ENCODE measurements at places on chromosomes 6 and 20.

DNA sequence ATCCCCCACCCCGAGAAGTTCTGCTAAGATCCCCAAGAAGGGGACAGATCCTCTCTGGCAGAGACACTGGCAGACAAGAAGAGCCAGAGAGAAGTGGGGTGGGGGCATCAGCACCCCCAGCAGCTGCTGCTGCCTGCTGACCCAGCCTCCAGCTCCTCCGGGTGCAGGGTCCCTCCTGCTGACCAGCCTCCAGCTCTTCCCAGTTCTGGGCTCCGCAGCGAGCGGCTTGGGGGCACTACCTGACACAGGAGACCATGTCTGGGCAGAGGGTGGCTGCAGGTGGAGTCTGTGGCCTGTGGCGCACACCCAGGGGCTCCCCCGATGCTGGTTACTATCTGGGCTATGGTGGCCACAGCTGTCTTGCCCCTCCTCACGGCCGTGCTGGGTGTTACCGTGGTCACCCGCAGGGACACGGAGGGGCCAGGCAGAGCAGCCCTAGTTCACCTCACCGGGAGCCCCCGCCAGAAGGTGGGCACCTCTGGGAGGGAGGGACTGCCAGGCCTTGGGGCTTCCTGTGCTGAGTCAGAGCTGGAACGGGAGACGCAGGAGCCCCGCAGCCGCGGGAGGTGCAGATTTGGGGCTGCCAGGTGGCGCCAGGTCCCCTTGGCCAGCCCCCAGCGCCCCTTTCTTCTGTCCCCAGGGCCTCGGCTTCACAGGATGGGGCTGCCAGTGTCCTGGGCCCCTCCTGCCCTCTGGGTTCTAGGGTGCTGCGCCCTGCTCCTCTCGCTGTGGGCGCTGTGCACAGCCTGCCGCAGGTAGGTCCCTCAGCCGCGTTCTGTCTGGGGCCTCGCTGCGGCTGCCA, 630 bp downstream of the LIME1 start:
- DNase-seq, result peak; percentile 68

- DNase-seq, result no peak
These were observed 26.6 kb upstream of the PCMTD2 start for GRCh38 chr20:64228751-64229506.

DNA sequence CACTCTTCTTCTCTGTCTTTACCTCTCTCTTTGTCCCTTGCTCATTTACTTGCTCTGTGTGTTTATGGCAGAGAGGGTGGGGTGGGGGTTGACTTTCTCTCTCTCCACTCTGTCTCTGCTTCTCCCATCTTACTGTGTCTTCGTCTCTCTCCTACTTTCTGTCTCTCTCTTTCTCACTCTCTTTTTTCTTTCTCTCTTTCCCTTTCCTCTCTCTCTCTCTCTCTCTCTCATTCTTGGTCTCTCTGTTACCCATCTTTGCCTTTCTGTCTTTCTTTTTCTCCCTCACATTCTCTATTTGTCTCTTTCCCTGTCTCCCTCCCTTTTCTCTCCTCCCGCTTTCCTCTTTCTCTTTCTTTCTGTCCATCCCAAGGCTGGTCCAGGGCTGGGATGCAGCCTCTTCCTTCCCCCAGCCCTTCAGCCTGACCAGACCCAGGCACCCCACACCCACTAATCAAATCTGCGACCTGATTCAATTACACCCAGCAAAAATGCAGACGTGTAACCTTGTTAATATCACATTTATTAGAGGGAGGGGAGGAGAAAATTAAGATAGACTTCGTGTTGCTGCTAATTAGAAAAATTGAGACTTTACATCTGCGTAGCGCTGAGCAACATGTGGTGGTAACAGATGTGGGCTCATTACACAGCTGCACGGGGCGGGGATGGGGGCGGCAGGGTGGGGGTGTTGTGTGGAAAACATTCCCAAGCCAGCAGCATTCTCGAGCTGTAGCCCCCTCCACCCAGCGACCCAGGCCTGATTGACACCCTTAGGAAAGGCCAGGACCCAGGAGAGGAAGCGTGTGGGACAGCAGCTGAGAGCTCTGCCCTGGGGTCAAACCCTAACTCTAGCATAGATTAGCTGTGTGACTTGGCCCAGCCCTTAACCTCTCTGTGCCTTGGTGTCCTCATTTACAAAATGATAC, 124.9 kb upstream of the MAFB start:
- no peak for DNase-seq

DNA sequence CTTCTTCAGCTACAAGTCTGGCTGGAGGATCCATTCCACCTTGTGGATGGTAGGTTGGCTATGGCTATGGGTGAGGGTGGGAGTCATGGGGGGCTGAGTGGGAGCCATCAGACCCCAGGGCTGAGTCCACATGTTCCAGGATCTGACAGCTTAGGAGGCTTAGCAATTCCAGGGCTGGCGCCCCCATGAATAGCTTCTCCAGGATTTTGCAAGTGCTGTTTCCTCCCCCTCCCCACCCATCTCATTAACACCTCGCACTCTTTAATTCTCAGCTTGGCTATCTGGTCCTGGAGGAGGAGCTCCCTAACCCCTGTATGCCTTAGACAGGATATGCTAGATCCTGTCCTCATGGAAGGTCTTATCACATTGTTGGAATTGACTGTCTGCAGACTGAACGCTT, 39.0 kb upstream of the ANGPT4 start:
- no peak for DNase-seq

DNA sequence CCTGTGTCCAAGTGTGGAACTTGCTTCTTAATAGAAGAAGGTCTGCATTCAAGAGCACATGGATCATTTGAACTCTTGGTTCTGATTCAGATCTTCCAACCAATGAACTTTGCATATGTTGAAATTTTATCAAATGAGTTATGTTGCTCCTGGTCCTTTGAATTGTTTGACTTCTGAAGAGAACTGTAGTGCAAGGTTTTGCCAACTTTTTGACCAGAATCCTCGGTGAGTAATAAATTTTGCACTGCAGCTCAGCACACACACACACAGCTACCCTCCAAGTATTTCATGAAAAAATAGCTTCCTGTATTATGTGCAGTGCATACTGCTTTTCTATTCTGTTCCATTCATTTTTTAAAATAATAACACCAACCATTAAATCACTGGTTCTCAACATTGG, 67.5 kb downstream of the BFSP1 start:
- no peak for DNase-seq

- no peak for DNase-seq
These were observed 29.9 kb upstream of the FKBP1A start for GRCh38 chr20:1422753-1423152.

DNA sequence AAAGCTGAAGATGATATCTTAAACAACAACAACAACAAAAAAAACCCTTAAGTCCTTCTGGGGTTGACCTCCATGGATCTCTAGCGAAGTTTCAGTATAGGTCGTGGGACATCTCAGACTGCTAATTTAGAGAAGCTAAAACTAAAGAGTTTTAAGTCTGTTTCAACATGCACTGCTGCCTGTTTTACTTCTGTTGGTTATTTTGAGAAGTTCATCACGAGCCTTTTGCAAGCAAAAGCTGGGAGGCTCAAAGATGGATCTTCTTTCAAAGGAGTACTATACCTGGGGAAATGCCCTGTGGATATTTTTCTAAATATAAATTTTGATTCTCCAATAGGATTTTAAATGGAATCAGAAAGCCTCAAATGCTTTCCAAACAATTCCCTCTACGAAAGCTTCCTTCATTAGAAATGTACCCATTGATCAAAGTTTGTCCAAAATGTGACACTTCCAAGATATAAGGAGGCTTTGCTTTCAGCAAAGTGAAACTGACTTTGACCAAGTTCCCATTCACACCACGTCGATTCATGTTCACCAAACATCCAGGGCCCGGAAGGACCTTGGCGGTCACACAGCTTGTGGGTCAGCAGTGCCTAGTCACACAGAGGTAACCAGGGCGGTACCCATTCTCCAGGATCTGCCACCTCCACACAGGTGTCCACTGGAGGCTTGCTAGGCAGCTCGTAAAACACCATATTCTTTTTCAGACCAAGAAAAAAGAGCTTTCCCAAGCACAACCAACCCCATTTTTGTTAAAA, 94.7 kb upstream of the QKI start:
- no peak for DNase-seq

- DNase-seq, result no peak
These were observed 247.0 kb upstream of the ECI2 start for GRCh38 chr6:4382362-4382853.

DNA sequence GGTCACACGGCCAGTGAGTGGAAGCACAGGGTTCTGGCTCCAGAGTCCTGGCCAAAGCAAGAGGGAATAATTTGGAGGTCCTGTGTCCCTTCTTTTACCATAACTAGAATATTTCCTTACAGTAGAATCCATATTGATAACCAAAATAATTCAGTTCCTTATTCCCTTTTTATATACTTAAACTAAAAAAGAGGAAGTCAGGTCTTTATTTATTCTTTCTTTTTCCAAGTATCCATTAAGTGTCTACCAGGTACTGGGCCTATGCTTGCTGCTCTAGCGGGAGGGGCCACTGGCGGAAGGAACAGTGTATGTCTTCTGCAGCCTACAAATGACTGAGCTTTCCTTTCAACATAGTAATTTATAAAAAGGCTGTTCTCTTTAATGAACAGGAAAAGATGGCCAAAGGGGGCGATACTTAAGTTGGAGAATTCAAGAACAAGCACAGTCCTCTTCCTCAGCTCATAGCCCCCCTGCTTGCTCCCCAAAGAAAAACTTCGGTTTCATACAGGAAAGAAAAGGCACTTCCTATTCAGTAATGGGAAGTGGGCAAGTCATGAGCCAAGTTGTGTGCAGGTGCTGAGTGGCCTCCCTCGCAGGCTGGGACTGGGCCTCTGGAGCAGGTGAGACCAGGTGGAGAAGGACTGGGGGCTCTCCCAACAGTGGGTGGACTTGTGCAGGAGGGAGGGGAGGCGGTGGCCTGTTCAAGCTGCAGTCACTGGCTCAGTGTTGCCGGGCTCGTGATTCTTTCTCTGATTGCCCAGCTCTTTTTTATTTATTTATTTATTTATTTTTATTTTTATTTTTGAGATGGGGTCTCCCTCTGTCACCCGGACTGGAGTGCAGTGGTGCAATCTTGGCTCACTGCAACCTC, 110.9 kb downstream of the ARMC2 start:
- DNase-seq, result no peak

GRCh38 chr6:48290595-48290994, 179.6 kb upstream of the PTCHD4 start:
- no peak for DNase-seq

- DNase-seq, result no peak
These were observed 25.4 kb downstream of the DOP1A start for GRCh38 chr6:83092756-83093399.

DNA sequence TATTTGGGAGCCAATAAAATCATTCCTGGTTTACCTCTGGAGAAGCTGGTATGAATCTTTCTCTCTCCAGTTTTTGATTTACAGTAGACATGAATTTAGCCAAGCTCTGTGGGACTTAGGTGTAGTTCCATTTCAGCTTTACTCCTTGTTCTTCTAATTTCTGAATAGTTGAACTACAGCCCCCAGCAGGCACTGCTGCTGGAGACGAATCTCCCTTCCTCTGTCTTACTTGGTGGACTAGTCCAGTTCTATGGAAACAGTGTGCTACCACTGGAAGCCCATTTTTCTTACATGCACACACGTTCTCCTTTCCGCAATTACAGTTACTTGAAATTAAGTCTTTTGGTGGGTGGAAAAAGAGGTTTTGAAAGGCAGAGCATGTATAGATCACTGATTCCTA, 42.3 kb downstream of the RALGAPB start:
- DNase-seq, result no peak

DNA sequence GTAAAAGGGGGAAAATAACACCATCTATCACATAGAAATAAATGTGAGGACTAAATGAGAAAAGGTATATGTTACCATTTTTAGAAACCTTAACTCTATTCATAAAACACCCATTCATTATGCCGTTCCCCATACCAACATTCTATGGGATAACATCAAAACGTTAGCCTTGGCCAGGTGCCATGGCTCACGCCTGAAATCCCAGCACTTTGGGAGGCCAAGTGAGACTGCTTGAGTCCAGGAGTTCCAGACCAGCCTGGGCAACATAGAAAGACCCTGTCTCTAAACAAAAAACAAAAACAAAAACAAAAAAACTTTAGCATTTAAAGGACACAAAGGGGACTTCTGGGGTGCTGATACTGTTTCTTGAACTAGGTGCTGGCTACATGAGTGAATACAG, 1.3 kb downstream of the PIGU start:
- DNase-seq, result no peak

DNA sequence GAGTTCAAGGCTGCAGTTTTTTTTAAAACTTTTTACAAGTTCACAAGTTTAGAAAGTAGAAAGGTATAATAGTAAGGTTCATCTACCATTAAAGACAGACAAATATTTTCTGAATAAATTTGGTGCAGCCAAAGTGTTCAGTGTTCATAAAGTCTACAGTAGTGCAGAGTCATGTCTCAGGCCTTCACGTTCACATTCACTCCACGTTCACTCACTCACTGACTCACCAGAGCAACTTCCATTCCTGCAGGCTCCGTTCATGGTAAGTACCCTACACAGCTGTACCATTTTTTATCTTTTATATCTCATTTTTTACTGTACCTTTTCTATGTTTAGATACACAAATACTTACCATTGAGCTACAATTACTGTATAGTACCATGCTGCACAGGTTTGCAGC, 67.6 kb downstream of the B4GALT5 start:
- no peak for DNase-seq

- DNase-seq, result no peak
These were observed 48.9 kb downstream of the SYCP2 start for GRCh38 chr20:59884494-59884893.

- DNase-seq, result no peak
These were observed 29.3 kb upstream of the NT5E start for GRCh38 chr6:85420551-85420950.

- no peak for DNase-seq
These were observed 27.3 kb downstream of the RNF182 start for GRCh38 chr6:13952101-13952500.

DNA sequence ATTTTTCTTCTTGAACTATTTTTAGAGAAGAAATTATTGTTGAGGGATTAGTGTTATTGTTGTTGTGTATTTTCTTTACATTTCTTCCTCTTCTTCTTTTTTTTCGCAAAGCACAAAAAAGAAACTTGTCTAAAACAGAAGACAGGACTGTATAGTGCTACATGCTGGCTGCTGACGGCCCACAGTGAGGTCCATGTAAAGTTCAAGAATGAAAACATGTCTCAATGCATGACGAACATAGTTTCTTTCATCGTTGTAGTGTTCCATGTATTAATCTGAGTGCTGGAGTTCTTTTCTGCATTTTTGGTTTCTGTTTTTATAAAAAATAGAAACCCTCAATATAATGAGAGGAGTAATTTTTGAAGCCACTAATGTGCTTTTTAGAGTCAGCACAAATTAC, 462.9 kb upstream of the MARCKS start:
- no peak for DNase-seq
